Fibroblast of skin of back (primary cell): ENCODE measurements at places on chromosomes 3 and 15.

- DNase-seq, result peak; percentile 40
Measured at GRCh38 chr3:124685481-124685880, 44.8 kb upstream of the UMPS start.

DNA sequence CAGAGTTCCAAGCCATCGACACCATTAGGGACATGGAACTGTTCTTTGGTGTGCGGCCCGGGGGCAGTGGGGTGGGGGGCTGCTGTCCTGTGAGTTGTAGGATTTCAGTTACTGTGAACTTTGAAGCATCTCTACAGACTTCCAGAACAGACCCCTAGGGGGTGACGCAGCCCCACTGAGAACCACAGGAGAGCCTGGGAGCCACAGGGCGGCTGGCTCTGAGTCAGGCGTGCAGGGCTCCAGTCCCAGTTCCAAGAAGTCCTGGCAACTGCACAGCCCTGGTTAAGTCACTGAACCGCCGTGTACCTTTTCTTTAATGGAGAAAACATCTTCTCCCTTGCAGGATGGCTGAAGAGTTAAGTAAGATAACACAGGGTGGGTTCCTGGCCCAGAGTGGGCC, 23.5 kb upstream of the LRTM1 start:
- DNase-seq, result peak; percentile 91

GRCh38 chr3:36282766-36283165, 97.5 kb upstream of the STAC start:
- DNase-seq, result no peak

DNA sequence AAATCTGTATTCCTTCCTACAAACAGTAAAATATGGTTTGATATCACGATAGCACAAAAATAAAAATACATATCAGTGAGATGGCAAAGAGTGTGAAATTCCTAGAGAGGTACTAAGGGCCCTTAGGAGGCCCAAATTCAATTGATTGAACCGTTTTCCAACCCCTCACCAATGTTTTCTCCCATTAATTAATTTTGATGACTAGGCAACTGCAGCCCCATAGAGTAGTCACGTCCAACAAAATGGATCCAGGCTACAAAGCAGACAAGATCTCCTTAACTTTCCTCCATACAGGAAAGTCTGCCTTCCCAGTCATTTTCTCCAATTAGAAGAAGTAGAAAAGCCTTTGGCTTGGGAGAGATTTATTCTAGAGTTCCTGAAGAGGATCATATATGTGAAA, 193.9 kb downstream of the PLOD2 start:
- DNase-seq, result no peak

DNA sequence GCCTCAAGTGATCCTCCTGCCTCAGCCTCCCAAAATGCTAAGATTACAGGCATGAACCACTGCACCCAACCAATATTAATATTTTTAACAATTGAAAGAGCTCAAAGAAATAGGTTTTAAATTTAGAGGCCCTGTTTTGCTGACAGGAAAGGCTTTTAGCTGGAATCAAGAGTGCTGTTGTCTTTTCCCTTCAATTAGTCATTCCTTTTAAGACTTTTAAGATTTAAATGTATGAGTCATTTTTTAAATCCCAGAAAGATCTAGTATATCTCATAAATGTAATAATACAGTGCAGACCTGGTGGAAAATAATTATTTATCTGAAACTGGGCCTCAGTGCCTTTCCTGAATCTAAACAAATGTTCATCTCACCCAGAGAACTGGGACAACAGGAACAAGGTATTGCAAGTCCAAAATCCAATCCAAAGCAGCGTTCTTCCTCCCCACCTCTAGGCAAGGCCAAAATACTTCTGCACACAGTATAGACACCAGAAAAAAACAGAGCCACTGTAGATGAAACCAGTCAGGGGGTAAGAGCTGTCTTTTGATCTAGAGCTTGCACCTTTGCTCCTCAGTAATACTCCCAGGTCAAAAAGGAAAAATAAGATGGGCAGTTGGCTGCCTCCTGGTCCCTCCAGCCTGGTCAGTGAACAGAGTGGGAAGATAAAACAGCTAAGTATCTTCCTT, 14.4 kb downstream of the AGTR1 start:
- peak; percentile 67 for DNase-seq

DNA sequence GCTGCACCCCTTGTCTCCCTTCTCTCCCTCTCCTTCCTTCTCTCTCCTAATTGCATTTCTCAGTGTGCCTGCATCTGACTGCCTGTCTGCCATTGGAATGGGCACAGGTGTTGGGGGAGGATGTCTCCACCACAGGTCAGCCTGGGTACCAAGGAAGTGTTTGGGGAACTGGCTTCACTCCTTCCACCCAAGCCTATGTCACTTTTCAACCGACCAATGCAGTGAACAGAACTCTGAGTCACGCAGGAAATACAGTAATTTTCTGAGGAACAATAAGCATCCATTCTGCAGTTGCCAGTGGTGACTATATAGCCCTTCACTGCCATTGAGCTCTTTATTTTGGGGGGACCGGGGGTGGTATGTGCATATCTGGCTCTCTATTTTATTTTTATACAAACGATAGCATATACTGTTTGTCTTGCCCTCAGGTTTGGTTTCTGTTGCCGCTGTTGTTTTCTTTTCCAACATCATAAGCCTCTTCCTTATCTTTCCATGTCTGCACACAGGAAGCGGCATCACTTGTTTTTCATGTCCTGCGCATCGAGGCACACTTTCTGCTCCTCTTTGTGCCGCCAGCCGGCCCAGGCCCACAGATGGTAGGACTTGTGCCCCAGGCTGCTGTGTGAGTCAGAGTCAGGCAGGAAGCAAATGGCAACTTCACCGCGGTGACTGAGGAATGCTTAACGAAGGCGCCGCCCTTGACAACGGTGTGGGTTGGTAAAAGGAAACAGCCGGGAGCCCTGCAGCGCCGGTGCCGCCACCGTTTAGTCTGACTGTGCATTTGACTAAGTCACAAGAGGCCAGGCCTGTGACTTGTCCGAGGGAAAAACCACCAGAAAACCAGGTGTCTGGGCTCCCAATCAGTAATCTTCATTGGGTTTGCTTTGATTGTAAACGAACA, 21.1 kb upstream of the CDCP1 start:
- DNase-seq, result peak; percentile 98

GRCh38 chr15:69758810-69759790, 306.5 kb downstream of the RPLP1 start:
- DNase-seq, result peak; percentile 82

- peak; percentile 20 for DNase-seq
Measured at GRCh38 chr3:128222796-128223385, 69.6 kb downstream of the EEFSEC start.

DNA sequence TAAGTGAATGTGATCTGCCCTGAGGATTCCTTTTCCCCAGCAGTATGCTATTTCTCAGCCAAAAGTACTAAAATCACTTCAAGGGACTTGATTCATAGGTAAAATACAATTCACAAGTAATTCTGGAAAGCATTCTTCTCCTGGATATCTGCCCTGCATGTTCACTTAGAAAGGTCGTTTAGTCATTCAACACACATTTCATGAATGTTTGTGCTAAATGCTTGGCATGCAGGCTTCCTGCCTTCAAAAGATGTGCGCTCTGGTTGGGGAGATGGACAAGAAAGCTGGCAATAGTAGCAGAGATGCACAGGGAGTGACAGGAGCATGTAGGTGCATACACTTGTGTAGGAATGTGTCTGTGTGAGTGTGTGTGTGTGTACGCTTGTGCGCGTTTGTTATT, 360.7 kb downstream of the PTPRG start:
- no peak for DNase-seq

DNA sequence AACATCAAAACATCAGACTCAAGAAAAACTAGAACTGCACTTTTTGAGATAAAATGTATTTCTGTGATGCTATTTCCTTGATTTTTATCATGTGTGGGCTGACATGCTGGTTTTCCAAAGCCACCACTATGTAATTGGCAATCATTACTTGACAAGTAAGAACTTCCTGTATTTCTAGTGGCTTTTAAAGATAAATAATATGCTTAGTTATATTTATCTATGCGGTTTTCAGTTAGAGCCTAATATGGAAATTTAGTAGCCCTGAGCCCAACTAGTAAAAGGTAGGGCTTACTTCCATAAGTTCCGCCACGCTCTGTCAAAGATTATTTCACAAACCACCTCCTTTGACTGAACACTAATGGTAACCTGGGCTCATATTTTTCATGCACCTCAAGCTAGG, 91.6 kb downstream of the PPARG start:
- no peak for DNase-seq

- no peak for DNase-seq
Measured at GRCh38 chr3:197787412-197787811, 3.6 kb upstream of the LRCH3 start.

- peak; percentile 20 for DNase-seq
Measured at GRCh38 chr3:133926736-133927539, 31.3 kb upstream of the RAB6B start.

DNA sequence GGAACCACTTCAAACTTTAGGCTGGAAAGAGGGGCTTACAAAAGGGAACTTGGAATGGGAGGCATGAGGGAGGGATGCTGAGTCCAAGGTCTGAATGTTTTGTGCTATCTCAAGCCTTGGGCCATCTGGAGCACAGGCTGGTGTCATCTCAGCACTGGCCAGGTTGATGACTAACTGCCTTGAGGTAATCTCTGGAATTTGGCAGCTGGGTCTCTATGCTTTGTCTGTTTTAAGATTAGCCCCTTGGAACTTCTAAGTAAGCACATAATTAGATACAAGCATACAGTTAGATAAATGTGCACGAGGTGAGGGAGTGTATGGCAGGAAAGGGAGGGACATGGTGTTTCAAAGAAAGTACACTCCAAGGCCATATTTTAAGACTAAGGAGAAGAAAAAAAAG, 252.4 kb upstream of the CCDC54 start:
- peak; percentile 76 for DNase-seq

- no peak for DNase-seq
Measured at GRCh38 chr3:139157161-139157932, 112.7 kb upstream of the PRR23C start.

- DNase-seq, result no peak
Measured at GRCh38 chr3:98555025-98555379, 23.2 kb downstream of the GPR15 start.

GRCh38 chr3:191568206-191568605, 107.2 kb downstream of the PYDC2 start:
- DNase-seq, result no peak

GRCh38 chr3:52217409-52217805, 8.0 kb downstream of the TLR9 start:
- no peak for DNase-seq

- DNase-seq, result no peak
Measured at GRCh38 chr15:25134546-25134945, 179.8 kb downstream of the SNRPN start.

DNA sequence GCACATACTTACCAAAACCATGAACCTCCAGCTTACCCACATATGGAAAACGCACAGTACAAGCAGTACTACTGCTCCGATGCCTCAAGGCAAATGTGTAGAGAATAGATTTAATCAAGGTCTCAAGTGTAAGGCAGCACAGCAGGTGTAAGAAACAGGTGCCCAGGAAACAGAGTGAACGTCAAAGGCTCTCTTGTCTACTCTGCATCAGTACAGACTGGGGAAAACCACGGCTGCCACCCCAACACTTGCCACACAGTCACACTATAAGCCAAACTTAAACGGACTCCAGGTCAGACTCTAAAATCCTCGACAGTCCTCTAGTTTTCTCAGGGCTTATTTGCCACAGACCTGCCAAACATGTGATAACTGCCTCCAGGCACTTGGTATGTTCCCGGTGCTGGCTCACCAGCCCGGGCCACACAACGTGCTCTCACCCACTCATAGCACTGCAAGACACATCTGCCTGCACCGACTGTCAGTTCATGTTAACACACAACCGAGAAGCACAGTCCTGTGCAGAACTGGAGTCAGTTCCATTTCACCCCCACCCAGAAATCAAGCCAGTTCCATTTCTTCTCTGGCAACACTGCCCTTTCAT, 30.6 kb downstream of the ABCC5 start:
- no peak for DNase-seq

- DNase-seq, result no peak
Measured at GRCh38 chr3:89171687-89172545, 64.5 kb downstream of the EPHA3 start.

GRCh38 chr3:138670407-138670806, 61.8 kb downstream of the FAIM start:
- DNase-seq, result no peak

GRCh38 chr15:78716651-78717050, 75.6 kb upstream of the CHRNB4 start:
- no peak for DNase-seq

DNA sequence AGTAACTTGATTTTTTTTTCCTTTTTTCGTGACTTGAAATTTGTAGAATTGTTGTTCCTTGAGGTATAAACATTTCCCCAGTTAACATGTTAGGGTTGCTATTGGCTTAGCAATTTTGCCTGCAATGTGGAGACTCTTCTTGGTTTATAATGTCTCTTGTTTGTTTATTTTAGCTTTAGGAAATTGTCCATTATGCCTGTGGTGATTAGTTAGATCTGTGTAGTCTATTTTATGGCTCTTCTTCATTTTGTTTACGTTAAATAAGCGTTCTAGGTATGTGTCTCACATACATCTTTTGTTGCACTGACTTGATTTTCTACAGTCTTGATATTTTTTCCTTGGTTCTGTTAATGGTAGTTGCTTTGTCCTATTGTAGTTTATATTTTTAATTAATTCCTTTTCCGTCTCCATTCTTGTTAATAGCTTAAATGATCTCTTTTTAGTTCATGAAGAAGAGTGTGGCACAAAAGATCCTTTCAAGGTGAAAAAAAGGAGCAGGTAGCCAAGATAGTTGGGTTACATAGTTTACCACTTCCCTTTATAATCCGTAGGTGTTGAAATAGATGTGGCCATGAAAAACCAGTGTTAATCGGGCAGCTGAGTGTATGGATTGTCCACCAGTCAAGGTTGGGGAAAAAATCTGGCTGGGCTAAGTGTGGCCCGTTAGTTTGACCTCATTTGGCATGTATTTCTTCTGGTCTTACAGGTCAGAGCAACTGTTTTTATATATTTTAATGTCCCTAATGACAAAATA, 12.1 kb downstream of the IQGAP1 start:
- no peak for DNase-seq

- DNase-seq, result peak; percentile 87
Measured at GRCh38 chr3:44861412-44862225, at the start of gene TMEM42. TSS of gene TMEM42 (plus strand) at chr3:44861912. CDS start at chr3:44861925, 13 bp downstream.

DNA sequence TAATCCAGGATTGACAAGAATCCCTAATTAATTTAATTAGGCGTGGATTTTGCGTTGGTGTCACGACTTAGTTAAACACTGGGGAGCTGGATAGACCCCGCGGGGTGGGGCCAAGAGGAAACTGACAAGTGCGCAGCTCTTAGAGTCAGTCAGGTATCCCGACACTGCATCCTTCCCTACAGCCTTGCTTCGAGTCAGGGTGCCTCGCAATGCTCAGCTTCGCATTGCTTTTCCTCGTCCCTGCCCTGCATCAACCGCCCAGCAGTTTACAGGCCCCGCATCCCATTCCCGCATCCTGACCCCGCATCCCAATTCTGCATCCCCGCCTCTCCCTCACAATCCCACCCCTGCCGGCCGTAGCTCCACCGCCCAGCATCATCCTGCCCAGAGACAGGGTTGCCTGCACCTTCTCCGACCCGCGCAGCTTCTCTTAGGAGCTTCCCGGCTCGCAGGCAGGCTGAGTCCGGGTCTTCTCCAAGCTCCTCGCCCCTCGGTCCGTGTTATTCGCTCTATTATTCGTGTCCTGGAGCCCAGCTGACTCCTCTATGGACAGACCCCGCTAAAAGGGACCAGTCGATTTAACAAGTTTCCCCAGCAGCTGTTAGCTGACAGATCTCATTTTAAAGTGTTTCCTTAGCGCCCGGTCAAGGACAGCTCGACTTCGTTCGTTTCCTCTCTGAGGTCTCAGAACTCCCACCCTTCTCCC, 699 bp upstream of the SHOX2 start:
- DNase-seq, result peak; percentile 20
